Colonic mucosa (tissue), 4 donors: ENCODE measurements at places on chromosomes 11 and 22.

DNA sequence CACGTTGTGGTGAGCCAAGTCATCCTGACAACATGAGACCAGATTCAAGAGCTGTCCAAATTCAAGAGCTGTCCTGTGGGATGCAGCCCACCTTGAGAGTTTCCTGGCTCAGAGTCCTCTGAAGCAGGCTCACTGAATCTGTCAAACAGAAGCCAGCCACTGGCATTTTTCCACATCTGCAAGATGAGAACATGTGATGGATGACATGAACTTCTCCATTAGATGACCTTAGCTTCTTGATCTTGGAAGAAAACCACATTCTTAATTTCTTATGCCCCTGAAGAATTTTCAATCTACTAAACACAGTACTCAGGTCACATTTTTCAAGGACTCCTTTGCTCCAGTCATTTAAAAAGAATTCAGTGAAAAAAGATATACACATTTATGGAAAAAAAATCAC is 291.0 kb downstream of the GUCY1A2 start:
- no peak for DNase-seq

DNA sequence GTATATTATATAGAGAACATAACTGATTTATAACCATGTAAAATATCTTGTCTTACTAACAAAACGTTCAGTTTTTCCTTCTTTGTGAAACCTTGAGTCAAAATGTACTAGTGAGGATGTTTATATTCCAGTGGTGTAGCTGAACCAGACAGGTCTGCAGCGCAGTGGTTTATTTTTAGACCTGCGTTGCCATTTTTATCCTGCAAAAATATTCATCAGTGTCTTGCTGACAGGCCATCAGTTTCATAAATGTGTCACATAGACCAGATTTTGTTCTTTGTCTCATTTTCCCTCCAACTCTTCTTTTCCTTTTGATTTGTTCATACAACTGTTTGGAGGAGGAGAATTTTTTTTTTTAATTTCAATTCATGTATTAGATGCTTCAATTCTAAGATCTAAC is 43.1 kb downstream of the HSD17B12 start:
- DNase-seq, result no peak

- no peak for DNase-seq
These were observed 26.2 kb downstream of the PPFIA1 start for GRCh38 chr11:70296681-70297080.

GRCh38 chr11:114088216-114088615 is 28.7 kb downstream of the ZBTB16 start:
- DNase-seq, result no peak

DNA sequence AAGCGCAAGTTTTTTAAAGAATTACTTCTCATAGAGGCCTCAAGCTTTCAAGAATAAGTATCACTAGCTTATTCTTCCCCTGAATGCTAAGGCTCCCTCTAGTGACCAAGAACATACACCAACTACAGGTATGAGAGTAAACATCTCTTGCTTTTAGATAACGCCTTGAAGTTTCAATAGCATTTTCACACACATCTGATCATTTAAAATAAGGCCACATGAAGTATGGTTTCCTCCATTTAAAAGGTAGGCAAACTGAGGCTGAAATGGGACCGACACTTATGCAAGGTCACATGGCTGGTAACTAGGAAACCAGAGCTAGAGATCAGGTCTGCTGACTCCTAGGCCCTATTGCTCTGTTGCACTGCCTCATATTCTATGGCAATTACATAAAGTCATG is 66.5 kb downstream of the CCDC34 start:
- no peak for DNase-seq

- DNase-seq, result no peak
These were observed 31.3 kb downstream of the ATP6V1E1 start for GRCh38 chr22:17597217-17597616.

DNA sequence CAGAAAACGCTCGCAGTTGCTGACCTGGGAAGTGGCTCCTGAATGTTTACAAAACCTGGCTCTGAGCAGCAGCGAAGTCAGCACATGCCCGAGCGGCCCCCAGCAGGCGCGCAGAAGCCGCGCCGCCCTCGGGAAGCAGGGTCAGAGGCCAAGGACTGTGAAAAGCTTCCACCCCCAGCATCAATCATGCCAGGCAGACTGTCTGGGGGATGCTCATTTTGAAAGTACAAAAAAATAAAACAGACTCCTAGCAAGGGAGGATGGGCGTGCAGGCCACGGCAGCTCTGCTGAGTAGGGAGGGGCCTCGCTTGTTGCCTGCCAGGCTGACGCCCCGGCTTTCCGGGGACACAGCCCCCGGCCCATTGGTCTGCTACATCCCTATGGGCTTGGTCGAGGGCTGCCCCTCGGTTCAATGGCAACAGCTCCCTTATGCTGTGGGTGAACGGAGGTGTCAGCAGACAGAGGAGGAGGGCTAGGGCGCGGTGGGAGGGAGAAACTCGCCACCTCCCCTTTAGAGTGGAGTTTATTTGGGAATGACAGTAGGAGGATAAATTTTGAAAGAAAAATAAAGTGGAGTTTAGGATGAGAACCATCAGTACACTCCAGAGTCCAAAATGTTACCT is 37.7 kb upstream of the GNB1L start:
- DNase-seq, result no peak
